ENCODE measurements at places on chromosomes 4 and X.

GRCh38 chr4:41095192-41095872, 119.0 kb downstream of the APBB2 start:
- no peak for DNase-seq

- peak; percentile 58 for DNase-seq
These were observed 13.3 kb downstream of the OFD1 start for GRCh38 chrX:13747836-13748235.

DNA sequence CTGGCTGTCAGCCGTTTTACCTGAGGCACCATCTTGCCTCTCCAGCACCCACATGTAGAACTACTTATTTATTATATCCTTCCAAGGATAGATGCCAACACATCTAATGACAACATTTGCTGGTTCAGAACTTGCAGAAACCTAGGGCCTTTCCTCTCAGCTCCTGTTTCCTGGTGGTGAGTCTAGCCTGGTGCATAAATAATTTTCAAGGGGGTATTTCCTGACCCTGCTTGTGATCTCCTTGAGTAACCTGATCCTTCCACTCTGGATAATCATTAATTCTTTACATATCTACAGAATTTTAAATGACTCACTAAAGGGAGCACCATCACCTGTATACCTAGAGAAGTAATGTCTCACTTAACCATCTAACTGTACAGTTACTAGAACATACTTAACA, 153.4 kb downstream of the PPARGC1A start:
- DNase-seq = no peak

DNA sequence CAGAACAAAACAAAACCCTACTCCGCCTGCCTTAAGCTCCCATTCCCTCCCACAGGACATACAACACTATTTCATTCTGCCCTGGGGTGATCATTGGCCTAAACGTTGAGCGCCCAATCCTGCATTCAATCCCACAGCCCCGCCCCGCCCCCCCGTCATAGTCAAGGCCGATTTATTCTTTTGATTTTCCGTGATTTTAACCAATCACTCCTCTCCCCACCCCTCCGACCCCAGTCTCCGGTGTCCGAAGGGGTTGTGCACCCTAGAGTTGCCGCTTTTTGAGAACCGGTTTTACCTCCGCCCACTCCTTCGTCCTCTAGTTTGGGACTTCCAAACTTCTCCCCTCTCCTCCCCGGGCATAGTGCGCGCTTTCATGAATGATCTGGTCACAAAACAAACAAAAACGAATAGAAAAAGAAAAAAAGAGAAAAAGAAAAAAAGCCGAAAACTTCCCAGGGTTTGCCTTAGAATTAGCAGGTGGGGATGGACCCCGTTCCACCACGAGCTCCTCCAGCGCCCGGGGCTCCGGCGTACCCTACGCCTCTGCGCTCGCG, 446 bp upstream of the UBE2A start:
- DNase-seq = peak; percentile 5

GRCh38 chrX:19188566-19188965, 66.3 kb upstream of the ADGRG2 start:
- no peak for DNase-seq

DNA sequence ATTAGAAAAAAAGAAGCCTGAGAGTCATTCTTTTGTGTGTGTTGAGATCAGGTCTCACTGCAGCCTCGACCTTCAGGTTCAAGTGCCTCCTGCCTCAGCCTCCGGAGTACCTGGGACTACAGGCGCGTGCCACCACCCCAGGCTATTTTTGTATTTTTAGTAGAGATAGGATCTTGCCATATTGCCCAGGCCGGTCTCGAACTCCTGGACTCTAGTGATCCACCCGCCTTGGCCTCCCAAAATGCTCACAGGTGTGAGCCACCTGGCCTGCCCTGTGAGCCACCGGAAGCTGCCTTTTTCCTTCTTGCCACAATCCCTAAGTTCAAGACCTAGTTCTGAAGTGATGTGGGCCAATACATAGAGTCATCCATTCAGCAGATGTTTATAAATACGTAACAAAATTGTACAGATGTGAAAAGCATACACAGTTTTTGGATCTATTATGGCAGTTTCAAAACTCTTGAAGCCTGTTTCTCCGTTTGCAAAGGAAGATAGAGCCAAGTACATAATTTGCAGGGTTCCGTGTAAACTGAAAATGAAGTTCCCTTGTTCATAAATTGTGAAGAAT, 536 bp upstream of the CTSO start:
- no peak for DNase-seq

GRCh38 chrX:56783450-56783831, 54.4 kb downstream of the NBDY start:
- no peak for DNase-seq

DNA sequence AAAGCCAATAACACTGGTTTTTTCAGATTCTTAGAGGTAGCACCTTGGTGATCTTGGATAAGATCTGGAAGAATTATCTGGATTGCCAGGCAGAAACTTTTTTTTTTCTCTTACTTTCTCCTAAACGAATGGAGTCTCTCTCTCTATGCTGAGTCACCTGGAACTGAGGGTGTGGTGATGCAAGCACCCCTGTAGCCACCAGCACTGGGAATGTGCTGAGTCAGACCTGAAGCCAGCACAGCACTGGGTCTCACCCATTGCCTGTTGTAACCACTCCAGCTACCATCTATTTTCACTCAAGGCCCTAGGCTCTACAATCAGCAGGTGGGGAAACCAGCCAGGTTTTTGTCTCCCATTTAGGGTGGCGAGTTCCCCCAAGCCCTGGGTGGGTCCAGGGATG, 923.8 kb downstream of the RAPGEF2 start:
- DNase-seq = peak; percentile 31

DNA sequence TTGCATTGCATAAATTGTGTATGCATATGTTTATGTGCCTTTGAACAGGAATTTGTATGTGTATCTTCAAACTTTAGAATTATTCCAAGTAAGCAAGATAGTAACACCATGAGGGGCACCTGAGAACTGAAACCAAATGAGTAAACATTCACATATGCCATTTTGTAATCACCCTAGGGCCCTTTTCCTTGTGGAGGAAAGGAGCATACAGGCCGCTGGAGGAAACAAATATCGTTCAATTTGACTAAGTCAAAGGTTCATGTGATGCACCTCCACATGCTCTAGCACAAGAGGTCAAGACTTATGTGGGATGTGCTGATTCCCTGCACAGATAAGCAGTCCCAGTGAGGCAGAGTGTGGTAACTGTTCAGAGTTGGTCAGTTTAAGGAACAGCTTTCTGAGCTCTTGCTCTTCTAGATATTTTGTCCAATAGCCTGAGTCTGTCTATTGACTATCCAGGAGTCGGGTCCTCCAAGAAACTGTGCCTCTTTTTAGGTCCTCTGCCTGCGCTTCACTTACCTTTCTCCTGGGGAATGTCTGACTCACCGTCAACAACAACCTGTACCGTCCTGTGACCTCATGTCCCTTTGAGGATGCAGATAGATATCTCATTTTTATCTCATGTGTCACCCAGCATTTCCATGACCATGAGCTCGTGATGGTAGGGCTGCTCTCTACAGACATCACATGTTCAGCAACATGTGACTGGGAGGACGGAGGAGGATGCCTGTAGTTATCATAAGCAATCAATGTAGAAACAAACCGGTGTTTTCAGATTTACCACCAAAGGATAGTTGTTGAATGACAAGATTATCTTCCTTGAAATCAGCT, 196.9 kb downstream of the NWD2 start:
- no peak for DNase-seq

DNA sequence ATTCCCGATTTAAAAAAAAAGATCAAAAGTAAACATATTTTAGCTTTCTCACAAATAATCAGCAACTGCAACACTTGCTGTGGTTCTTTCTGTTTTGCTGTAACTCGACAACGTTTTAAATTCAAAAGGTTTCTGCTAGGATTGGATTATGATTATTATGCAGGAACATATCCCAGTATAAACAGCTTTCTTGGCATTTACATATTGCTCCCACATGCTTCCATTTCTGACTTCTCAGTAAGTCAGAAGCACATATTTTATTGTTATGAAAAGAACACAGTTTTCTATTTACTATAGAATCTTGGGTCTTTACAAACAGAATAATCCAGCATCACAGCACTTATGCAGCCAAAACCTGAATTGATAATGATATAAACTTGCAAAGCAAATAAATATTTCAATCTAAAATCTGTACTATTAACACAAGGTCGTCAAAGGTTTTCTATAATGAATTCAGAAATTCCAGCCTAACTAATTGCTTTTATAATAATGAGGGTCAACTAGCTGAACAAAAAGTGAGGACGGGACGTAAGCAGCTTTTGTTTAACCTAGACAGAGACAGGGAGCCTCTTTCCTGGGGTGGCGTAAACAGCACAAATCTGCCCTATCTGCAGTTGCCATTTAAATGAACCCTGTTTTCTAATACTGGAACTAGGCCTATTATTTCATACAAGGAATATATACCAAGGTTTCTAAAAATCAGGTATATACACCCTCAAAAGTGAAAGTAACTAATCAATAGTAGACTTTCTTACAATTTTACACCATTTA, 9.8 kb upstream of the PCDH18 start:
- DNase-seq = no peak

- DNase-seq = no peak
These were observed 80.7 kb upstream of the MAML3 start for GRCh38 chr4:140234697-140235060.

- peak; percentile 71 for DNase-seq
These were observed 111.0 kb downstream of the RASGEF1B start for GRCh38 chr4:81360737-81361136.

- no peak for DNase-seq
These were observed 125.6 kb downstream of the PTTG2 start for GRCh38 chr4:38085751-38086150.

DNA sequence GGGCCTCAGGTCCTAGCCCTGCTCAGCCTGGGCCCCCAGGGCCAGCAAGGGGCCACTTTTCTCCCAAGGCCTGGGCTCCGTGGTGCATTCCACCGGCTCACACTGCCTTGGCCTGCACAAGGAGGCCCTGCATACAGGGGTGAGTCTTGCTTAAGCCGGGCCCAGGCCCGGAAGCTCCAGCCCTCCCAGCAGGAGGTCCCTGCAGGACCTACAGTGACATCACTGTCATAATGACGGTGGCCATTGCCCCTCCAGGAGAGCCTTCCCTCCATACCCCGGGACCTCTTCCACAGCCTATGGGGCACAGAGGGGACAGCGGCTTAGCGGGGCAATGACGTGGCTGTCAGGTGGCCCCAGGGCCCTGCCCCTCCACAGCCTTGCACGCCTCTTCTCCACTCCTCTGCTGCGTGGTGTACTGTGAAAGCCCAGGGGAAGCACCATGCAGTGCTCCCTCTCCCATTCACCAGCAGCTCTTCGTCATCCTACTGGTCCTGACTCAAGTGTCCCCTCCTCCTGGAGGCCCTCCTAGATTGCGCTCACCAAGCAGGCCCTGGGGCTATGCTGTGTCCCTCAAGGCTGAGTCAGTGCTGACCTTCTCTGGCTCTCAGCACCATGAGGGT, 32.3 kb upstream of the AFAP1 start:
- no peak for DNase-seq

DNA sequence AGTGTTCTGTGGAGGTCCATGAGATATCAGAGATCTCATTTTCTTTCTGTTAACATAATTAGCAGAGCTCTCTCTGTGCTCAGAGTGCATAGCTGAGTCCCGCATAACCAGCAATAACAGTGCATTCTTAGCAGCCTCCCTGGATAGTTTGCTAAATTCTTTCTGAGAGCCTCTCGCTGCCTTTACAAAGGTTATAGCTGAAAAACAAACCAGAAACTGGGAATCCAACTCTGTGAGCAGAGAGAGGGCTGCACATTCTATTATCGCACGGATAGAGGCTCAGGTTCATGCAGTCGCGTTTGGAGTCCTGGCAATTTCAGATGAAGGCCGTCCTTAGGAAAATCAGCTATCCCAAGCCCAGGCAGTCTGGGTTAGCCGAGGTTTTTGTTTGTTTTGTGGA, 1.2 kb downstream of the ENPP6 start:
- no peak for DNase-seq

- DNase-seq = no peak
These were observed 664.3 kb downstream of the RPA4 start for GRCh38 chrX:97547877-97548578.

- DNase-seq = no peak
These were observed 8.5 kb downstream of the WFS1 start for GRCh38 chr4:6277935-6278800.

DNA sequence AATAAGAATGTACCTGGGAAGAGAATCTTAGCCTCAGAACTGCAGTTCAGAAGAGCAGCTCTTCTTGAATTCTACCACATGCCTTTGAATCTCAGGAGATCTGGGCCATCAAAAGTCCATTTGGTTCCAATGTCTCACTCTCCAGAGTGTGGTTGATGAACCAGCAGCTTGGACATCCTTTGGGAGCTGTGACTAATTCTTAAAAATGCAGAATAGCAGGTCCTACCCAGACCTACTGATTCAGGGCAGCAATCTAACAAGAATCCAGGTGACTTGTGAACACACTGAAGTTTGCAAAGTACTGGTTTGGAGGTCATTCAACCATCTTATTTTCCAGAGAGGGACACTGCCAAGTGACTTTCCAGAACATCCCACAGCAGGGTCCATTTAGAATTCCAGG, 244.7 kb downstream of the PACRGL start:
- DNase-seq = no peak

GRCh38 chr4:26884026-26884425, 23.4 kb downstream of the STIM2 start:
- DNase-seq = no peak

- DNase-seq = peak; percentile 65
These were observed 377 bp downstream of the TIMM17B start for GRCh38 chrX:48897157-48897624.

DNA sequence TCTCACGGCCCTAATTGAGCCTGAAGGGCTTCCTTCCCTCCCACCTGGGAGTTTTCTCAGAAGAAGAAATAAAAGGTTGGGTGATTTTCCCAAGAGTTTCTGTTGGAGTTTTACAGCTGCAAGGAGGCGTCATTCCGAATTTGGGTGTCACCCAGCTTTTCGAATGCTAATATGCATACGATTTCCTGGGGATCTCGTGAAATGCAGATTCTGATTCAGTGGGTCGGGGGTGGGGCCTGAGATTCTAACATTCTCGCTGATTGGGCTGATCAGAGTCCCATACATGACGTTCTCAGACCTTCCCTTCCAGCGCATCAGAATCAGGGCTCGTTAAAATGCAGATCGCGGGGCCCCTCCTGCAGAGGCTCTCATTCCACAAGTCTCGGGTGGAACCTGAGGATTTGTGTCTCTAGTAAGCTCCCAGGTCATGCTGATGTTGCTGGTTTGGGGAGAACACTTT, 125.8 kb upstream of the STX18 start:
- DNase-seq = peak; percentile 48

GRCh38 chr4:45120163-45120562, 393.8 kb upstream of the GNPDA2 start:
- DNase-seq = no peak

- DNase-seq = no peak
These were observed 13.9 kb downstream of the TCEANC start for GRCh38 chrX:13666836-13667235.

- peak; percentile 60 for DNase-seq
These were observed 88.7 kb upstream of the ELOVL6 start for GRCh38 chr4:110287130-110287529.

GRCh38 chr4:2817701-2818350, 24.9 kb downstream of the SH3BP2 start:
- peak; percentile 17 for DNase-seq
